ENCODE measurements at places on chromosomes 4 and X. TPM values are rescaled to one million over a fixed set of nuclear protein-coding genes. Genes with fewer than 3 reads are reported as not detected.

ARHGEF38 gene
- polyA plus RNA-seq = not detected

NEUROG2 gene
- polyA plus RNA-seq = not detected

CXCL3 gene
- polyA plus RNA-seq = 0.18 TPM

HOPX gene
- not detected for polyA plus RNA-seq

APLN gene
- 0.09 TPM for polyA plus RNA-seq

OPN1MW2 gene
- not detected for polyA plus RNA-seq

LPAR4 gene
- 0.05 TPM for polyA plus RNA-seq

LDB2 gene
- polyA plus RNA-seq = 79.7 TPM

MTCP1 gene
- 5.4 TPM for polyA plus RNA-seq

GRID2 gene
- not detected for polyA plus RNA-seq

NR0B1 gene
- polyA plus RNA-seq = 0.05 TPM

UBA6 gene
- polyA plus RNA-seq = 67.9 TPM

DNAJB14 gene
- polyA plus RNA-seq = 30.1 TPM

DNA sequence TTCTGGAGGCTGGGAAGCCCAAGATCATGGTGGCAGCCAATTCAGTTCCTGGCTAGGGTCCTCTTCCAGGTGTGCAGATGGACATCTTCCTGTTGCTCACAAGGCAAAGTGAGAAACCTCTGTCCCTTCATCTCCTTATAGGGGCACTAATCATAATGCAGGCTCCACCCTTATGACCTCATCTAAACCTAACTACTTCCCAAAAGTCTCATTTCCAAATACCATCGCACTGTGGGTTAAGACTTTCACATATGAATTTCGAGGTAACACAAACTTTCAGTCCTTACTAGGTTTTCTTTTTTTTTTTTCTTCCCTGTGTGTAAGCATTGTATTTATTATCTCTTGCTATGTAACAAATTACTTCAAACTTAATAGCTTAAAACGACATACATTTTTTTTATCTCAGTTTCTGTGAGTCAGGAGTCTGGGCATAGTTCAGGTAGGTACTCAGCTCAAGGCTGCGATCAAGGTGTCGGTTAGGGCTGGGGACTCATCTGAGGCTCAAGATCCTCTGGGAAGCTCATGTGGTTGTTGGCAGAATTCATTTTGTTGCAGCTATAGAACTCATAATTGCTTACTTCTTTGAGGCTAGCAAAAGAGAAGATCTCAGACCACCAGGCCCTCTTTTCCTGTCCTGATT, 204.7 kb upstream of the STK26 start:
- no peak for DNase-seq

GRCh38 chr4:158782551-158783360, 13.9 kb downstream of the FNIP2 start:
- no peak for DNase-seq

GRCh38 chr4:138736362-138736761, 279.2 kb upstream of the NOCT start:
- peak; percentile 20 for DNase-seq

DNA sequence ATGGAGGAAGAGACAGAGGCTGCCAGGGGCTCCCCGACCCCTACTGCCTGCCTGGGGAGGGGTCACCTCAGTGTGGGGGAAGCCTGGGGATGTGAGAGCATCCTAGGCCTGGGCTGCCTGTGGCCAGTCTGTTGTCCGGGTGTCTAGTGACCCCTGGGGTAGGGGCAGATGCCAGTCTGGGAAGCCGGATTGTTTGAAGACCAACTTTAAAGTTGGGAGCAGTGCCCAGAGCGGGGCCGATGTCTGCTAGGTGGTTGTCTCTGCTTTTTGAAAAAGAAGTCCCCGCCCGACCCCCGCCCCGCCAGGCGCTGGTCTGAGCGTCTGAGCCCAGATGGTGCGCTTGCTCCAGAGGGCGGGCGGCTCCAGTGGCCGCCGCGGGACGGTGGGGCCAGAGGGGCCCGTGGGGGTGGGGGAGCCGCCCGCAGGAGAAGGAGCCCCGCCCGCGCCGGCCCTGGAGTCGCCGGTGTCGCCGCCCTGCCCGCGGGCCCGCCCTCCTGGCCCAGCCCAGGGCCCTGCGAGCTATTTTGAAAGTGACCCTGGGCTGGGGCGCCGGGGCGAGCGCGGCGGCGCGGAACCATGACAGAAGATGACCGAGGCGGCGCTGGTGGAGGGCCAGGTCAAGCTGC, at the start of gene DOK7:
TSS of gene DOK7 (plus strand) at position 517 of the 626 bp plus-strand sequence. CDS start at position 587, 70 bp downstream.
- DNase-seq = no peak

GRCh38 chrX:69303231-69303630, 138.0 kb upstream of the PJA1 start:
- DNase-seq = no peak

DNA sequence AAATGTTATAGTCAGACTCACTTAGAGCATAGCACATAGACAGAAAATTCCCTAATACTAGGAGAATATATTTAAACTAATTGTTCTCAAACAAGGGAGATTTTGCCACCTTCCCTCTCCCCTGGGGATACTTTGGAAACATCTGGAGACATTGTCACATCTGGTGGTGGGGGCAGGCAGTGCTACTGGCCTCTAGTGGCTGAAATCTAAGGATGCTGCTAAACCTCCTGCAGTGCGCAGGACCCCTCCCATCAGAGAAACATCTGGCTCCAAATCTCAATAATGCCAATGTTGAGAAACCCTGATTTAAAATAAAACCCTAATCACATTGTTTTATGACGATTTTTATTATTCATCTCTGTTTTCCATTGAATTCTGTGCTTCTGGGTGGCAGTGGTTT, 244.9 kb downstream of the FRMPD4 start:
- DNase-seq = no peak

DNA sequence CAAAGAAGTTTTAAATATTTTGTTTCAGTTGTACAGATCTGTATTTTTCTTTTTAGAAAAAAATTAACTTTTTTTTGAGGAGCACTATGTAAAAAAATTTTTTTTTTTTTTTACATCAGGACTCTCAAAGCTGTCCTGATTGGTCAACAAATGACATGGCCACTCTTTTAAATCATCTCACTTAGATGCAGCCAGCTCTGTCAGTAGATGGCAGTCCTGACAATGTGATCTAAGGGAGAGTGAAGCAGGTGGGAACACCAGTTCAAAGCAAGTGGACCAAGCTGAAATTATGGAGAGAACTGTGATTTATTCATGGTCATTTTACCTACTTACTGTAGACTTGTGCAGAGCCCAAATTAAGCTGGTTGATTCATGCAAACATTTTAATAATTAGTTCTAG, 174.7 kb upstream of the GPRIN3 start:
- DNase-seq = no peak

- peak; percentile 35 for DNase-seq
Measured at GRCh38 chrX:1903236-1903935, 288.5 kb downstream of the ASMT start.

- DNase-seq = no peak
Measured at GRCh38 chr4:168565130-168565529, 68.3 kb downstream of the PALLD start.

- peak; percentile 47 for DNase-seq
Measured at GRCh38 chr4:158209825-158210807, at the start of gene TMEM144. Gene TMEM144, plus strand, starts transcription at chr4:158210486. Its CDS starts 2,182 bp downstream, at chr4:158212668.

- DNase-seq = no peak
Measured at GRCh38 chrX:30613721-30614120, 36.2 kb upstream of the TASL start.

DNA sequence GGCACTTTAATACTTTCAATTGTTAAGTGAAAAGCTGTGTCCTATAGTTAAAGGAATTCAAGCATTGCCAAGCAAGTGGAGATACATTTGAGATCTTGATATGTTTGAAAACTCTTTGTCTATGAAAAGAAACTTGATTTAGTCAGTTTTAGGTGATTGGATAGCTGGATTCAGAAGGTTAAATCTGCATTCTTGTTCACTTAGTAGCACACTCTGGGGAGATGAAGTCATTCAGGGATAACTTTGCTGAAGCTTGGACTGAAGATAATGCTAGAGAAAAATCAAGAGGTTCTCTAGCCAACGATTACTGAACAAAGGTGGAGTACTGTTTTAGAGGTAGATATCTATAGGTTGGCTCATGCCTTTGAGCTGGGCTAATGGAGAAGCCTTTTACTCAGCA, 90.6 kb downstream of the DCAF8L2 start:
- DNase-seq = no peak

GRCh38 chrX:104420907-104421306, 145.1 kb upstream of the IL1RAPL2 start:
- no peak for DNase-seq

DNA sequence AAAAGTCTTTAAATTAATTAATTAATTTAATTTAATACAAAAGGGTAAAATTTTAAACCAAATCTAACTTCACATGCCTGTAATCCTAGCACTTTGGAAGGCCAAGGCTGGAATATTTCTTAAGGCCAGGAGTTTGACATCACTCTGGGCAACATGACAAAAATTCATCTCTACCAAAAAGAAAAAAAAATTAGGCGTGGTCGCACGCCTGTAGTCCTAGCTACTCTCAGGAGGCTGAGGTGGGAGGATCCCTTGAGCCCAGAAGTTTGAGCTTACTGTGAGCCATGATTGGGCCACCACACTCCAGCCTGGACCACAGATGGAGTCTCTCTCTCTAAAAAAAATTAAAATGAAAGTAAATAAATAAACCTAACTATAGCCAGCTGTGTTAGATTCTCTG, 39.2 kb upstream of the ANTXR2 start:
- peak; percentile 64 for DNase-seq

GRCh38 chrX:148917441-148917840, 417.0 kb downstream of the AFF2 start:
- DNase-seq = no peak

DNA sequence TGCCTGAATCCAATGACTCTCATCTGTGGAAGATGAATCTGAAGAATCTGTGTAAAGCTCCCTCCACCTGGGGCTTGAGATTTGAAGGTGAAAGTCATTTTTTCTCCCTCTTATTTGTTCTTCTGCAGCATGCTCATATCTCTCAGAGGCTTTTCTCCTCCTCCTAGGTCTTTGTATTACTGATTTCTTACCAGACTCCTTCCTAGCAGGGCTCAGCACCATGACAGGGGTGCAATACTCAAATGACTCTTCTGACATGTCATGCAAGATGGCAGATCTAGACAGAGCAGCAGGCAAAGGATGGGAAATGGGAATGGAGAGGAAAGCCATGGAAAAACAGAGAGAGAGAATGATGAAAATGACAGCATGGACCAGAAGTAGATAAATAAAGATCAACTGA, 118.3 kb downstream of the TMA16 start:
- DNase-seq = no peak

- no peak for DNase-seq
Measured at GRCh38 chrX:36609616-36610585, 398.3 kb upstream of the FAM47C start.

DNA sequence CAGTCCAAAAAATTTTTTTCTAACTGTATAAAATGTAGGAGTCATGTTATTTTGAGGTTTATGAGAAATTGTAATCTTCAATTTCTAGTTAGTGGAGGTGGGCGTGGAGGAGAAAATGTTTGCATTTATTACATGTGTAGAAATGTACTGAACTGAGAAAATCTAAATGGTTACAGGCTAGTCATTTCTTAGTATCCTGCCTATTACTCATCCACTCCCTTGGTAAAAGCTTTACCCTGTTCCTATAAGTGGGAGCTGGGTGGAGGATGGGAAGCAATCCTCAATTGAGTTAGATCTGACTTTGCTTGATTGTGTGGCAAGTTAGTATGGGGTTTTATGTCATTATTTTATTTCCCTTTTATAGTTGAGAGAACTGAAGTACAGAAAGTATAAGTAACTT, 73.8 kb downstream of the POLA1 start:
- DNase-seq = no peak

GRCh38 chrX:150935467-150935866, 37.0 kb upstream of the CD99L2 start:
- DNase-seq = peak; percentile 44

DNA sequence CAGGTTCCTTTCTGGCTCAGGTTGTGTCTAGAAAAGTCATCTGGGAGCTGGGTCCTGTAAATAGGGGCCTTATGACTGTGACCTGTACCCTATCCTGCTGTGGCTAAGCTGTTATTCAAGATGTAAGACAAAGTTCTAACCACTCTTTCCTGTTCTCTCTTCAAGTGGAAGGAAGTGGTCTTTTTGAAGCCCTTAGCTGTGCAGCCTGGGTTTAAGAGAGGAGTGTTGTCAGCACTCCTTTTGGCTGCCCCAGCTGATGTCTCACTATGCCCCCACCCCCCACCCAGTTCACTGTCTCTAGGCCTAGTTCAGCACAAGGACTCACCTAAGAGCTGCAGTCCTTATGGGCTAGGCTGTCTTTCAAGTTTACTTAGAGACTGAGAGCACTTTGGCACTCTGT, 1069.5 kb downstream of the FAM133A start:
- no peak for DNase-seq

DNA sequence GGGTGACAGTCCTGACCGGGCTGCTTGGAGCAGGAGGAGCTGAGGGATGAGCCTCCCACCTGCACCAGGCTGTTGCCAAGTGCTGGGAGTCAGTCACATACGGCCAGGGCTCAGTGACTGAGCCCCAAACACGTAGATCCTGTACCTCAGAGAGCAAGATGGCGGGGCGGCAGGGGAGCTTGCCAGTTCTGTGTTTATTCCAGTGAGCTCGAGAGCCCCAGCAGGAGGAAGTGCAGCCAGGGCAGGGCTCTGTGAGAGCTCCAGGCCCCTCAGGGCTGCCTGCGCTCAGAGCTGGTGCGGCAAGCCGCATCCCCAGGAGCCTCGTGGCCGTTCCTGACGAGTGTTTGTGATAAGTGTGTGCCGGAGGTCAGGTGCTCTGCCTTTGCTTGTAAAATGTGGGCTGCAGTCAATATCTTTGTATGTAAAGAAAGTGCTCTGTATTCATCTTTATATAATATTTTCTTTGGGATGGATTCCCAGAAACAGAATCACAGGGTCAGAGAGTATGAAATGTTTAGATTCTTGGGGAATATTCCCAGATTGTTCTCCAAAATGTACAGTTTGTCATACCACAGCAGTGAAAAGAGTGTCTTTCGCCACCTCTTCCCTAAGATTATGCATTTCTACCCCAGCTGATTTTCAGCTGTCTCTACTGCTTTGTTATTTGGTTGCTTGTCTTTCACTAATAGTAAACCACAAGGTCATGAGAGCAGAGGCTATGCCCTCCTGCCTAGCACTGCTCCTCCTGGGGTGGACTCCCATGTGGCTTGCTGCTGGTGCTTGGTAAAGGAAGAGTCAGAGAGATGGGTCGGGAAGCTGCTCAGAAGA, 50.3 kb downstream of the NELFA start:
- DNase-seq = no peak
